ENCODE measurements at places on chromosomes 12 and 14. TPM values are rescaled to one million over a fixed set of nuclear protein-coding genes. Genes with fewer than 3 reads are reported as not detected.
A peak's percentile ranks its signal among the peaks of the same experiment; 100 is the strongest.

GRCh38 chr14:89563471-89563870, 146.4 kb upstream of the FOXN3 start:
- no peak for DNase-seq

DNA sequence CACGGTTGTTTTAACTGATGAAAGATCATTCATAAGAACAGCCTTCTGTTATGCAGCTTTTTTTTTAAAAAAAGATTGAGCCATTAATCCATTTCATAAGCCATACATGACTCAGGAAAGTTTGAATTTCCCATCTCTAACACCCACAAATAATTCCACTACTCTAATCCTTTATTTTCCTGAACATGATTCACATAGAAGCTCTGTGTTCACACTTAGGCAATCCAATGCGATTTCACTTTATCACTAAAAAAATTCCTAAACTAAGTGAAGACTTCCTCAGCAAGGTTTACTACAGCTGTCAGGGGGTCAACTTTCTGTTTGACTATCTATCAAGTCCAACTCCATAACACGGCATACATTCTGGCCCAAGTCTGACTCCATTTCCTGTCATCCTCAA, 25.9 kb downstream of the PKP2 start:
- DNase-seq: no peak

- DNase-seq: peak; percentile 75
Measured at GRCh38 chr12:76030341-76031080, 1.1 kb downstream of the PHLDA1 start.

DNA sequence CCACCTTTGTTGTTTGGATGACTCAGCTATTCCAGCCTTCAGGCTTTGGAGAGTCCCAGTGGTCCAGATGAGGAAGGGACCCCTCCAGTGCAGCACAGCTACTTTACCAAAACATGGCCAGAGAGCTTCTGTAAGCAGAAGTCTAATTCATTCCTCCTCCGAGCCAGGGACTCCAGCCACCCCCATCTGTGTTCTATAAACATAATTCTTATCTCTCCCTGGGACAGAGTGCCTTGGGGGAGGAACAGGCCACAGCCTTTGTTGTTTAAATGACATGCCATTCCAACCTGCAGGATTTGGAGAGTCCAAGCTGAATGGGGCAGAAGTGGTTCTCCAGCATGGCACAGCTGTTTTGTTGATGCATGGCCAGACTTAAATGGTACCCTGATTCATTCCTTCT, 994.0 kb downstream of the TRHDE start:
- no peak for DNase-seq

GRCh38 chr12:52659395-52659794, 7.4 kb upstream of the KRT2 start:
- no peak for DNase-seq

DNA sequence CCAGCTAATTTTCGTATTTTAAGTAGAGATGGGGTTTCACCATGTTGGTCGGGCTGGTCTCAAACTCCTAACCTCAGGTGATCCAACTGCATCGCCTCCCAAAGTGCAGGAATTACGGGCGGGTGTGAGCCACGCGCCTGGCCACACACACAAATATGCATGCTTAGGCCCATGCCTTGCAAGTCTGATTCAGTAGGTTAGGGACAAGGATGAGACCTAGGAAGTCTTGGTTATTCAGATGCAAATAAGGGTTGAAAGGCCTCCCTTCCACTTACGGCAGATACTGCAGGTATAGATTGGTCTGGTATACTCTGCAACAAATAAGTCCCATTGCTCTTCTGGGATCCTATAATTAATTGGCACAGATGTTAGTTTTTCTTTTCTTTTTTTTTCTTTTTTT, 32.9 kb downstream of the TXNRD1 start:
- DNase-seq: no peak

DNA sequence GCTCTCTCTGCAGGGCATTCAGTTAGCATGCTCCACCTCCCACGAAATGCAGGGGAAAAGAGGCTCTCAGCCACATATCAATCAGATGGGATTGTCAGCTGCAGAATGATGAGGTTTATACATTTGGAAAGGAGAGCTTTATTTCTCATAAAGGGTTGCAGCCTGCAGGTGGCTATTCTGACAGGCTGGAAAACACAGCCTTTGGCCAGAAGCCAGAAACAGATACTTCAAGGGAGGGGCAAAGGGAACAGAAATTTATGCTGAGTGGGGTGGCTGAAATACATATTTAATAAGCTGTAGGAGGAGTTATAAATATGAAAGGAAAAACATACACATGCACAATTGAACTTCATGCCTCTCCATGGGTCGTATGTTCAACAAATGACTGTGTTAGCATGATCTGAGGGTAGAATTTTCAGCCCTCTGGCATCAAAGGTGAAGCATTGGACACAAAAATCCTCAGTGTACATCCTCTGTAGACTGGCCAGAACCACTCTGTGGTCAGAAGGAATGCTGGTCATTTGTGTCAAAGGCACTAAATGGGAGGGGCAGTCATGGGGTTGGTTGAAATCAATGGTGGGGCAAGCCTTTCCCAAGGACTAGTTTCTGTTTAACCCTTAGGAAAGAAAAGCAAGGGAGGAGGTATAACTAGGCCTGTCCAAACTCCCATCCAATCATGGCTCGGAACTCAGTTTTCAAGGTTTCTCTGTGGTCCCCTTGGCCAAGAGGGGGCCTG, 62.4 kb downstream of the TMX1 start:
- DNase-seq: no peak

DNA sequence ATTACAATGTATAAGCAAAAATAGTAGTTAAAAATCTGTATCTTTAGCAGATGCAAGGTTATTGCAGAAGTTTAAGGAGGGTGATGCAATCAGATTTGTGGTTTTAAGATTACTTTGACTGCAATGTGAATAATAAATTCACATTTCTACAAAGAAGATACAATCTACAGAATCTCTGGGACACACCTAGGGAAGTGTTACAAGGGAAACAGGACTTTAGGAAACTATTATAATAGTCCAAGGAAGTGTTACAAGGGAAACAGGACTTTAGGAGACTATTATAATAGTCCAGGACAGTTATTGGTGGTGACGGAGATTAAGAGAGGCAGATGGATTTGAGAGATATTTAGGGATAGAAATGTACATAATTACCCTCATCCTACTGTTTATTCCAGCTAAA, 154.4 kb upstream of the GARIN6 start:
- DNase-seq: no peak

- no peak for DNase-seq
Measured at GRCh38 chr12:110972866-110973265, 52.5 kb upstream of the MYL2 start.

DNA sequence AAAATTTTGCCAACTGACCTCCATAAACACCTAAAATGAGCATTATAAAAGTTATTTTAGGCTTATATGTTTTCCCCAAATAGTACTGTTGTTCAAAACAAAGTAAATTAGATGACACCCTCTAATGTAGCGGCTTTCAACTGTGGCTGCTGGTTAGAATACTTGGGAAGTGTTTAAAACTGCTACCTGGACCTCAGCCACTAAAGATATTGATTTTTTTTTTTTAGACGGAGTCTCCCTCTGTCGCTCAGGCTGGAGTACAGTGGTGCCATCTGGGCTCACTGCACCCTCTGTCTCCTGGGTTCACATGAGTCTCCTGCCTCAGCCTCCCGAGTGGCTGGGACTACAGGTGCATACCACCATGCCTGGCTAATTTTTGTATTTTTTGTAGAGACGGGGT, 16.2 kb downstream of the PRORP start:
- no peak for DNase-seq

DNA sequence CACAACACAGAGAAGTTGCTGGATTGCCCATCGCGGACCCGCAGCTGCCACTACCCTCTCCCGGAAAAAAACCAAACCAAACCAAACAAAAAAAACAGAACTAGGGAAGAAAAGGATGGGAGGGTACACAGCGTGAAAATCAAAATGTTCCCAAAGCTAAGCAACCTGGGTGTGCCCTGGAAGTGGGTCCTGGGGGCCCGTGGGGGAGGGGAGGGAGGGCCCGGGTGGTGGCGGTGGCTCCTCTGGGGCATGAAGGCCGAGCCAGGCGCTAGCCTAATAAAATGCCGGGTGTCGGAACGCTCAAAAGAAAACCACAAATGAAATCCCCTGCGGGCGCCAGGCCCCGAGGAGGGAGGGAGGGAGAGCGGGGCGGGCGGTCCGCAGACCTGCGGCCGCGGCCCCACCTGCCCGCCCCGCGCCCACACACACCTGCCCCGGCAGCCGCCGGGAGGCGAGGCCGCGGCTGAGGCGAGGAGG, 787 bp downstream of the HECTD4 start:
- peak; percentile 43 for DNase-seq

- no peak for DNase-seq
Measured at GRCh38 chr12:124603100-124603541, 35.7 kb upstream of the NCOR2 start.

DNA sequence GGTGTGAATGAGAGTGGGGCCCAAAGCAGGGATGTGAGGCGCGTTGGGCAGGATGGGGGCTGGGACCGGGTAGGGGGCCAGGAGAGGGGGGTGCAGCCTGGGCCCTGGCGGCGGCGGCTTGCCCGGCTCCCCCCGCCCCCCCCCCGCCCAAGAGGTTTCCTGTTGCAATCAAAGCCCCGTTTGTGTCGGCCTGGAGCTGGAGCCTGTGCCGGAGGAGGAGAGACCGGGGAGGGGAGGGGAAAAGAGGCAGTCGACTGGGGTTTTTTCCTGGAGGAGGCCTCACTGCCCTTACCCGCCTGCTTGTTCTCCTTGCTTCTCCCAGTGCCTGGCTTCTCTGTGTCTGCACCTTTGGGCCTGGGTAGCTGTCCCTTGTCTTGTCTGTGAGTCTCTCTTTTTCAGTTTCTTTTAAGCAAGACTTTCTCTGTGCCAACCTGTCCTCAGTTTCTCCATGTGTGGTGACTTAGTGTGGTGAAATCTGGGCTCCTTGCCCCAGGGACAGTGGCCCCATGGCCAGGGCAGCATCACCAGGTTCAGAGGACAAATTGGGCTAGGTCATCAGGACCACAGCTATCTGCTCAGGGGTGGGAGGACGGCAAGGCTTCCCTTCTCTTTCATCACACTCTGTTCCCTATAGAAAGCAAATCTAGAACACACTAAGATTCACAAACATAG, 8.5 kb downstream of the RARG start:
- DNase-seq: no peak

DNA sequence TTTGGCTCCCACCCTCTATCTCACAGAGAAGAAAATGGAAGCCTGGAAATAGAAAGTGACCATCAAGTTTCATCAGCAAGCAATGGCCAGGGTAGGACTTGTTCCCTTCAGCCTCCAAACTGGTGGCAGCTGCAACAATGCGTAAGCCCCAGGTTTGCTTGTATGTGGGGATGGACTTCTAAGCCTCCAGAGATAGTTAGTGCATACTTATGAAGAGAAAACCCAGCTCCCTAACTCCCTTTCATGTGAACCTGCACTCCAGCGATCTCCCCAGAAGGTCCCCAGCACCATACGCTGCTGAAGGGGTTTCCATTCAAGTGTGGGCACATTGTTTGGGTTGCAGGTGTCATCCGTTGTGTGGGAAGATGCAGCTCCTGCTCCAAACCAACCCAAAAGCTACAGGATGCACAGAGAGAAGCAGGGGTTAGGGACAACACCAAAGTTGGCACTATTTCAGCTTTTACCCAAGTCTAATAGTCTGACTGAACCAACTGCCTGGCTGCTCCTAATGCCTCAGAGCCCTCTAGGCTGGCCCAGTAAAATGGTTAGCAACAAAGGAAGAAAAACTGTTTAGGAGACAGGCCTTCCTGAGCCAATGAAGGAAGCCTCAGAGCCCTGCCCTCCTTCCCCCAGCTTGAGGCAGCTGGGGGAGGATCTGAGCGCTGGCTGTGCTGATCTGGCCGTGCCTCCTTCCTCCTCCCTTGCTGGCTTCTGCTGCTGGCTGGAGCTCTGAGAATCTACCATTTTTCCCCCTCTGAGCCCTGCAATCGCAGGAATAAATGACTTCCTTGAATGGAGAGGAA, 12.3 kb downstream of the ZFP36L1 start:
- peak; percentile 70 for DNase-seq

DNA sequence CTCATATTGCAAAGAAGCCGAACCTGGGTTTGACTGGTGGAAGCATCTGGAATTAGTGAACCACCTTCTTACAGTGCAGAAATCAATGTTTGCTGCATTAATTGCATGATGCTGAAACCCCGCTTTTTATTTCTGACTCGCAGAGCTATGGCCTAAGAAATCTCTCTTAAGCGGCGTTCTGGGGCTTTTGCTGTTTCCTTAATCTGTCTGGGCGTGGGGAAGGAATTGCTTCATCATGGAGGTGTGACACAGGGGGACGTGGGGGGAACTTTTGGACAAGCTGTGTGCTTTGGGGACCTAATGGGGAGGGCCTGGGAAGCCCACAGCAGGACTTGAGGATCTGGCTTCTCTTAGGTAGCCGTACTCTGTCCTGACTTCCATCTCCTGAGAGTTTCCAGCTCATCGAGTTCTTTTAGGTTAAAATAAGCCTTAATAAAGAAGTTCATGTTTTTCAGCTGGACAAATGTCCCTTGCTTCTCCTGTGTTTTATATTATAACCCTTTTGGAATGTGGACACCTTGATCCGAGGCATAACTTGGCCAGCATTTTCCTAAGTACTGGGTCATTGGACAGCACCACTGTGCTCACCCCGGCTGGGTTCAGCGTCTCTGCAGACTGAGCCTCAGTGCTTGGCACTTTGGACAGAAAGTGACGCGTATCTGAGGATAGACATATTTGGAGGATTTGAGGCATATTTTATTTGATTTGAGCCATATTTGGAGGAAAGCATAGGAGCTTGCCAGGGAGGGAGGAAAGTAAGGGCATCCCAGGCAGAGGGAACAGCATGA, 192.1 kb upstream of the MYL2 start:
- DNase-seq: no peak

DNA sequence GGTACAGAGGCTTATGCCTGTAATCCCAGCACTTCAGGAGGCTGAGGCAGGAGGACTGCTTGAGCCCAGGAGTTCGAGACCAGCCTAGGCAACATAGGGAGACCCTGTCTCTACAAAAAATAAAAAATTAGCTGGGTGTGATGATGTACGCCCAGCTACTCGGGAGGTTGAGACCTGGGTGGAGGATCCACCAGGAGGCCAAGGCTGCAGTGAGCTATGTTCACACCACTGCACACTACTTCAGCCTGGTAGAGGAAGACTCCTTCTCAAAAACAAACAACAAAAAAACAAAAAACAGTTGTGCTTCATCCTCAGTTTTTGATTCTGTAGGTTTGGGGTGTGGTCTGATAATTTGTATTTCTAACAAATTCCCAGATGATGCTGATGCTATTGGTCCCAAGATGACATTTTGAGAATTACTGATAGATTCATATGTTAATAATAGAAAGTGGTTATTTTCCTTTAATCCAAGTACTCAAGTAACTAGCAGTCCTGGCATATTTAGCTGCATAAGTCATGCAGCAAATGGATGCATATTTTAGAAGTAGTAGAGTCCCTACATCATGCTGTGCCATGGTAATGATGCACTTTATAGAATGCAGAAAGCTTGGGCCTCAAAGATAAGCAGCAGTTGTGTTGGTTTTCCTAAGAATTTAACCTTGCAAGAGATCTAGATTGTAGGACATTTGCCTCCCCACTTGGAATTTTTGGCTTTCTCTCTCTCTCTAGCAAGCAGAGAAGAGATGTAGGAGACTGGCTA, 76.1 kb upstream of the PAWR start:
- DNase-seq: no peak

GRCh38 chr12:19482551-19483109, 43.3 kb downstream of the AEBP2 start:
- peak; percentile 69 for DNase-seq

Gene HHIPL1
- total RNA-seq: 0.08 TPM

Gene TMPRSS12
- total RNA-seq: not detected

Gene MYO1A
- total RNA-seq: 0.65 TPM

Gene KRT73
- total RNA-seq: not detected

Gene CCDC177
- total RNA-seq: not detected

Gene IFNG-AS1
- 0.40 TPM for total RNA-seq

Gene CLEC12A
- total RNA-seq: 0.65 TPM

Gene CLEC1A
- total RNA-seq: not detected

Gene CDKN1B
- total RNA-seq: 166 TPM

Gene HPD
- not detected for total RNA-seq

Gene DEPDC4
- 1.3 TPM for total RNA-seq

Gene CPSF2
- 74.5 TPM for total RNA-seq

Gene INHBC
- total RNA-seq: not detected
